ENCODE measurements at places on chromosomes 1 and 21.

GRCh38 chr1:147851149-147851548 lies 51.4 kb upstream of the GJA8 start:
- no peak for DNase-seq

DNA sequence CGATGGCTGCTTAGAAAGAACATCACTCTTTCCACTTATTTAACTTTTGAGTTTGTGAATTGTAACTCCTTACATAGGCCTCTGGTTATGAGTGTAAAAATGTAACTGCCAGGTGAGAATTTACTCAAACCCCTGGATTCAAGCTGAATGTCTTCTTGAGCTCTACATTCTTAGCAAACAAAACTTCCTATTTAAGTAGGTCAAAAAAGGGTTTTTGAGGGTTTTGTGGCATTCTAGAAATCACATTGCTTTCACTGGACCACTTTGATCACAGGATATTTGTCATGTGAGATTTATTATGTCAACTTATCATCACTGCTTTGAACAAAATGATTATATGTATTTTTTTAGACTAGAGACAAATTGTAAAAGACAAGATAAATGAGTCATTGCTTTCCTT lies 5.7 kb downstream of the IL23R start:
- no peak for DNase-seq

- no peak for DNase-seq
Observed at GRCh38 chr1:23420778-23421177, 3.8 kb downstream of the TCEA3 start.

- DNase-seq, result peak; percentile 0
Observed at GRCh38 chr21:43938751-43939442, 73.2 kb upstream of the TRAPPC10 start.
